Gastroesophageal sphincter (tissue), 4 donors: ENCODE measurements at places on chromosomes 2 and 18.

- no peak for ATAC-seq
These were observed 199.8 kb downstream of the DPP10 start for GRCh38 chr2:114642166-114642770.

GRCh38 chr2:192148620-192149321 is 46.0 kb downstream of the TMEFF2 start:
- peak; percentile 85 for ATAC-seq

- ATAC-seq = no peak
These were observed 190.6 kb upstream of the SMIM21 start for GRCh38 chr18:75618146-75618545.

- no peak for ATAC-seq
These were observed 28.3 kb upstream of the CCL20 start for GRCh38 chr2:227785293-227785692.

GRCh38 chr2:153110486-153110885 is 368.1 kb downstream of the RPRM start:
- ATAC-seq = no peak

- ATAC-seq = no peak
These were observed 28.3 kb downstream of the MYO7B start for GRCh38 chr2:127563458-127564428.

GRCh38 chr18:77487951-77488740 is 238.5 kb downstream of the GALR1 start:
- no peak for ATAC-seq

GRCh38 chr2:133365117-133365516 is 203.1 kb downstream of the NCKAP5 start:
- ATAC-seq = no peak

GRCh38 chr2:39703181-39703872 is 37.6 kb downstream of the TMEM178A start:
- no peak for ATAC-seq
